ENCODE measurements at places on chromosomes 3 and 15. TPM values are rescaled to one million over a fixed set of nuclear protein-coding genes. Genes with fewer than 3 reads are reported as not detected.
A peak's percentile ranks its signal among the peaks of the same experiment; 100 is the strongest.

DNA sequence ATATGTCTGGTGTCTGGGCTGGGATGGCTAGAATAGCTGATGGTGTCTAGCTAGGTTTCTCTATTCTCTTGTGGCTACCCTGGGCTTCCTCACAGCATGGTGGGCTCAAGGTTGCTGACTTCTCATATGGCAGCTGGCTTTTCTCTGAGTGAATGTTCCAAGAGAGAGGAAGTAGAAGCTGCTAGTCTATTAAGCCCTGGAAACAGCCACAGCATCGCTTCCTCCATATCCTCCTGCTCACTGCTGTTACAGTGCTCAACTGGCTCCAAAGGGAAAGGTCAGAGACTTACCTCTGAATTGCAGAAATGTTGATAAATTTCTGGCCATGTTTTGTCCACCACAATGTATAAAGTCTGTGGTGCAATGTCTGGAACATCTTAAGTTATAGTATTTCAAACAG lies 299.9 kb upstream of the ADAMTS9 start:
- DNase-seq = no peak

GRCh38 chr15:95825208-95825607 lies 505.3 kb upstream of the NR2F2 start:
- no peak for DNase-seq

DNA sequence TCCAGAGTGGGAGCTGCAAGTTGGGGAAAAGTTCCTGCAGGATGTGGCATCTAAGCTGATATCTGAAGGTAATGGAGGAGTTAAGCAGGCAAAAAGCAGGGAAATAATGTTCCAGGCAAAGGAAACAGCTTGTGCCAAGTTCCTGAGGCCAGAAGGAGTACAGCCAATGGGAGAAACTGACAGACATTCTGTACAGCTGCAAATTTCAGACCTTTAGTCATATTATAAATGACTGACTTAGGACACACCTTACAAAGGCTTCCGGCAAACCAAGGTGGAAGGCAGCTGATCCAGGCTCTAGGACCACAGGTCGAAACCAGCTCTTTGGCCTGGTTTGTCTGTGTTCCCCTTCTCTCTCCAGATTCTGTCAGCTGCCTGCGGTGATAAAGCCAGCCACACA lies 9.3 kb downstream of the WWTR1 start:
- no peak for DNase-seq

The CCR9 gene
- not detected for total RNA-seq

GRCh38 chr3:129398803-129399144 lies 29.7 kb downstream of the EFCAB12 start:
- DNase-seq = peak; percentile 80

GRCh38 chr15:35514759-35515158 lies 31.2 kb downstream of the DPH6 start:
- DNase-seq = no peak

GRCh38 chr15:74551714-74552113 lies 10.7 kb downstream of the ARID3B start:
- no peak for DNase-seq

DNA sequence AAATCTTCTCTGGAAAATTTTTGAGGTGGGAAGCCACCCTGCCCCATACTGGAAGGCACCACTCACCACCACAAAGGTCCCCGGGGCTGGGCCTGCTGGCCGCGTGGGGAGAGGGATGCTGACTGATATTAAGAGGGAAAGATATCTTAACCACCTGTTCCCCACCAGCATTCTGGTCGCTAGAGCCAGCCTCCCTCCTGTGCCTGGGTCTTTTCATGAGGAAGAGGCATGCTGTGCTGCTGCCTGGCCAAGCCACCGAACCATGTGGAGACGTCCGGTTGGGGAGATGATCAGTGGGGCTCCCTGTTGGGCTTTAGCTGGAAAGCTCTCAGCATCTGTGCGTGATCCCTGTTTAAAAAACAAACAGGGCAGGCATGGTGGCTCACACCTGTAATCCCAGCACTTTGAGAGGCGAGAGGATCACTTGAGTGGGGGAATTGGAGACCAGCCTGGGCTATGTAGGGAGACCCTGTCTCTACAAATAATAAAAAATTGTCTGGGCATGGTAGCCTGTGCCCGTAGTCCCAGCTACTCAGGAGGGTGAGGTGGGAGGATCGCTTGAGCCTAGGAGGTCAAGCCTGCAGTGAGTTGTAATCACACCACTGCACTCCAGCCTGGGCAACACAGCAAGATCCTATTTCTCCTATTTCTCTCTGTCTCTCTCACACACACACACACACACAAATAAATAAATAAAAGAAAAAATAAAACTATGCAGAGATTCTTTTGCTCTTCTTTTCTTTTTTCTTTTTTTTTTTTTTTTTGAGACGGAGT lies 1.0 kb downstream of the KLHL18 start:
- DNase-seq = no peak

The PEX5L gene
- not detected for total RNA-seq

DNA sequence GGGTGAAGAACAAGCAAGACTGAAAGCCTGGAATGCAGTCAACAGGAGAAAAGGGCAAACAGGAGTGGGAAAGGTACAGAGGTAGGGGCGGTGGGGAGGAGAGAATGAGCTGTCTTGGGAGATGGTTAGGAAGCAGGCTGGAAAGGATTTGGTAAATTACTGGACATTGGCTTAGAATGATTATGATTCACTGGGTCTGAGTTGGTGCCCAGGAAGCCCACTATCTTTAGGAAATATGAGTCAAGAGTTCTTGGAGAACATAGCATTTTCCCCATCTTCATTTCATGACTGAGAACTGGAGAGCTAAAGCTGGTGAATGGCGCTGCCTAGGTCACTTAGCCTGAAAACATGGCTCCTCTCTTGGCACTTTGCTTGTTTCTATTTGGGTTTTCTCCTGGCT lies 74.7 kb upstream of the C3orf80 start:
- DNase-seq = no peak

The ABI3BP gene
- 470 TPM for total RNA-seq

Measured in posterior vena cava (tissue), 2 donors.